ENCODE measurements at places on chromosomes 4 and X.

DNA sequence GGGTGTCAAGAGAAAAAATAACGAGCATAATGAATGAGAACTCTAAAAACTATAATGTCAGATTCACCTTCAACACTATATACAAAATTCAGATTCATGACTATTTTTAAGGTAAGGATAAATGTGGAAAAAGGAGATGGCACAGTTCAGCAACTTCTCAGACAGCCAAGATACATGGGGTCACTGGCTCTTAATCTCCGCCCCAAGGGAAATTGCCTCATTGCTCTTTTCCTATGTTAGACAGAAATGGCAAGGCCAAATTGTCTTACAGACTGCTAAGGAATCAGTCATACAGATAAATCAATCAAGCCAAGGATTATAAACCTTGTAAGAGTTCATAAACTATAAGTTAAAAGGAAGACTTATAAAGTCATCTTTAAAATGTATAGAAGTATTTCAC is 183.4 kb downstream of the OPHN1 start:
- DNase-seq: no peak

GRCh38 chrX:18041656-18042055 is 179.0 kb downstream of the BEND2 start:
- peak; percentile 42 for DNase-seq

DNA sequence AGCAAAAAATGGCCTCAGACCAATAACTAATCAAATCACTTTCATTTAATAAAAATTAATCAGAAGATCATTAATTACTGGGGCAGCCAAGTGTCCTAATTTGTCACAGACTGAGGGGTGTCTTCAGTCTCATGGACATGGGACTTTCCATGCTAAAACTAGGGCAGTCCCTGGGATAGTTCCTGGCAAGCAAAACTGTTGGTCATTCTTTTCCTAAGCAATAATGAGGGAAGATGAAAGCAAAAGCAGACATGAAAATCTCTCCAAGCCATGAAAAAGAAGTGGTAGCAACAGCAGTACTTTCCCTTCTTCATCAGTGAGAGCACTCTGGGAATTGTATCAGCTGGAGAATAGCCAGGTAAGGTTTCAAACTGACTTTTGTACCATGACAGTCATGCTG is 3.7 kb upstream of the ANTXR2 start:
- no peak for DNase-seq

GRCh38 chrX:28998609-28999135 is 411.4 kb downstream of the IL1RAPL1 start:
- no peak for DNase-seq

DNA sequence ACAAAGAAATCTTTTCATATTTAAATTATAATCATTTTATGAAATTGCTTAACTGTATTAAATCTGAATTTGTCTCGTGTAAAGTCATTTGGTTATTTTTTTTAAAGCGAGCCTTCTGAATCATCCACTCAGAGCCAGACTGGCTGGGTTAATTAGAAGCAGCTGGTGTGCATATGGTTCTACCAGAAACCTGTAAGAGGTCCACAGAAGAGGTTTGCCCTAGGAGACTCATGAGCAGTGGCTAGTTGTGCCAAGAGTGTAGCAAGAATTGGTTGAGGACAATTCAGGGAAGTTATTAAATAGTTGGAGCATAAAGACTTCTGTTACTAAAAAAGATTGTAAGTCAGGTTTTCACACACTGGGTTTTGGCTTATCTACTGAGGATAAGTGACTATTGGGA is 267.4 kb downstream of the IL1RAPL2 start:
- peak; percentile 3 for DNase-seq

DNA sequence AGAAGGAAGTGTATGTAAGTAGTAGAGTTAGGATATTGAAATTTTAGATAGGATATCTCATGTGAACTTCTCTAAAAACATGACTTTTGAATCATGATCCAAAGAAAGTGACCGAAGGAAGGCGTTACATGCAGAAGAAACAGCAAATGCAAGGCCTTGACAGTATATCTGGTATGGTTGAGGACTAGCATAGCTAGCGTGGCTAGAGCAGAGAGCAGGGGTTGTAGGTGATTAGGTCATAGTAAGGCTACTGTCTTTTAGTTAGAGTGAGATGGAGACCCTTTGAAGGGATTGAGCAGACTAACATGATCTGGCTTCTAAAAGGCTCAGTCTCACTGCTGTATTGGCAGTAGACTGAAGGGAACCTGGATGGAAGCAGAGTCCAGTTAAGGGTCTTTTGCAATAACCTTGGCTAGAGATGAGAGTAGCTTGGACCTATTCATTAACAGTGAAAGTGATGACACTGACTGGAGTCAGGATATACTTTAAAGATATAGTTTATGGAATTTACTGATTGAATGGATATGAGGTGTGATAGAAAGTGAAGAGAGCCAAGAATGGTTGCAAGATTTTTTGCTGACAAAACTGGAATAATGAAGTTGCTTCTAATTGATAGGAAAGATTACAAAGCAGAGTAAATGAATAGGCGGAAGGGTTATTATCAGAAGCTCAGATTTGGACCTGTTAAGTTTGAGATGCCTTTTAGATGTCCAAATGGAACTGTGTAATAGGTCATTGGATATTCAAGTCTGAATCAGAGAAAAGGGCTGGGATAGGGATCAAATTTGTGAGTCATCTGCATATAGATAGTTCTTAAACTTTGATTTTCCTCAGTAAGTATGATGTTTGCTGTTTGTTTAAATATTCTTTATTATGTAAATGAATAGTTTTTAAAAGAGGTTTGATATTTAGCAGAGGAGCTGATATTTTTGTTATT is 59.8 kb downstream of the MRPL1 start:
- DNase-seq: peak; percentile 54

DNA sequence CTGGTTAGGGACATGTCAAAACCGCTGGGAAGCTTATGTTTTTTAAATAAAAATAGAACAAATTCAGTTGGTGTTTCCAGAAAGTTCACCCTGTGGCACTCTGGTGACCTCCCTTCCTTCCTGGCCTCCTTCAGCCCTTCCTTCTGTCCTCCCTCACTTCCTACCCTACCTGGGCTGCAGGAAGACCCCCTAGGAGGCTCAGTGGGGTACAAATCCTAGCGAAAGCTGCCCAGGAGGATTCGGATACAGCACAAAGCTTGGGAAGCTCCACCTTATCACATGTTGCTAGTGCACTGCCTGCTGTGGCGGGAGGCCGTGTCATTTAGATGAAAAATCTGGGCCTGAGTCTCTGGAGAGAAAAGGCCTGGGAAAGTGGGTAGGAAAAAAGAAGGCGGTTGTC is 60.5 kb downstream of the FHDC1 start:
- no peak for DNase-seq

DNA sequence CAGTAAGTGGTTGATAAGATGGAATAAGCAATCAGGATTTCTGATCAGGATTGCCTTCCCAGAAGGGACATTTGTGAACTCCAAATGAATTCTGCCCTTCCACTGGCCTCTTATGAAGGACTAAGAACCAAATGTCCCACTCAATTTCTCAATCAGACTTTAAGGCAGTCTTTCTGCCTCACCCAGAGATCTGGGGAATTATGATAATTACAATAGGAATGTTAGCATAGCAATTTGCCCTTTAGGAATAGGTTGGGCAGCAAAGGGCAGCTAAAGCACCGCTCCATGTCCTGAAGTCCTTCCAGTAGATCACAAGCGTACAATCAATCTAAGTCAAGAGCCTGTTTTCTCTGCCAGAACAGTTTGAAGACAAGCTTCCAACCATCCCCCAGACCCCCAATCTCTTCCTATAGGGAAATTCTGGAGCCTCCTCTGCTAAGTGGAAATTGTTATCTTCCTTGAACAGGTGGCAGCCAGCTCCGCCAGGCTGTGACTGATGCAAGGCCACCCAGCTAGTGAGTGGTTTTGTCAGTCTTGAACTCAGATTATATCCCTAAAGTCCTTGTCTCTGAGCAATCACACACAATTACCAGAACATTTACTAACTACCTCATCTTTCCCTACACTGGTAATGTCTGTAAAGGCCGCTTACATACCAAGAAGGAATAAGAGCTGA is 18.6 kb downstream of the NKX3-2 start:
- DNase-seq: no peak

GRCh38 chr4:78310740-78311115 is 240.8 kb upstream of the ANXA3 start:
- DNase-seq: no peak

DNA sequence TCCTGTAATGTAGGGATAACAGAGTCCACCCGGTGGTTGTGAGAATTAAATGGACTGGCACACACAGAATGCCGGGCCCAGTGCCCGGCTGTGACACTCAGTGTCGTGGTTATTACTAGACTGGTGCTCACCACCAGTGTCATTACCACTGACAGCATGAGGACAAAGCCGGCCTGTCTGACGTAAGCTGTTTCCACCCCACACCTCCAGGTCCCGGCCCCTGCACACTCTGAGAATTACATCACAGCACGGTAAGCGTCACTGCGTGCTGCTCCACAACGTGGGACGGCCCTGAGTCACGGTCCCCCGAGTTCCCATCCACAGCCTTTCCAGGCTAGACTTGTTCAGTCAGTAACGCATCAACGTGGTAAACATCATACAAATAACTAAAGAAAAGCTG is 22.9 kb downstream of the FAT1 start:
- DNase-seq: no peak

- DNase-seq: no peak
These were observed 836 bp upstream of the PSAPL1 start for GRCh38 chr4:7435471-7436061.

- no peak for DNase-seq
These were observed 45.2 kb upstream of the WDR1 start for GRCh38 chr4:10161840-10162239.

DNA sequence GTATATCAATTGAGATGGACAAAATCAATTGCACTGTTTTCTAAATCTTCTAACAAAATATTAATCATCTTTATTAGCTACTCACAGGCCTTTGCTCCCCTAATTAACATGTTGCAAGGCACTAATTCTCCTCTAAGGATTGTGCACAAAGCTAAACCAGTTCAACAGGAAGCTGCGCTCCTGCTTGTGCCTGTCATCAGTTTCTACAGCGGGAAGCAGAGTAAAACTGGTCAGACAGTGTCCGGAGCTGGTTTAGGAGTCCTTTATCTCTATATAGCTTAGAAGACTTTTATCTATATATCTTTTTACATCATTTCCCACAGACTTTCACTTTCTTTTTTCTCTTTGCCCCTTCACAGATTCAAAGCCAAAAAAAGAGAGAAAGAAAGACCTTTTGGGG is 79.1 kb downstream of the ELOVL6 start:
- no peak for DNase-seq
